ENCODE measurements at places on chromosomes 12 and 14.
A peak's percentile ranks its signal among the peaks of the same experiment; 100 is the strongest.

- DNase-seq, result no peak
These were observed 465.0 kb upstream of the SOX5 start for GRCh38 chr12:24414480-24414879.

DNA sequence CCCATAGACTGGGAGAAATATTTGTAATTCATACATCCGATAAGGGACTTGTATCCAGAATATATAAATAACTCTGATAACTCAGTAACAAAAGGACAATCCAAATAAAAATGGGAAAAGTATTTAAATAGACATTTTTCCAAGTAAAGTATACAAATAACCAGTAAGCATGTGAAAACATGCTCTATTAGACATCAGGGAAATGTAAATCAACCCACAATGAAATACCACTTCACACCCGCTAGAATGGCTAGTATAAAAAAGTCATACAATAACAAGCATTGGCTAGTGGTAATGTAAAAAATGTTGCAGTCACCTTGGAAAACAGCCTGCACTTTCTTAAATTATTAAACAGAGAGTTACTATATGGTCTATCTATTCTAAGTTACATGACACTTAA lies 650.7 kb downstream of the C12orf50 start:
- no peak for DNase-seq

DNA sequence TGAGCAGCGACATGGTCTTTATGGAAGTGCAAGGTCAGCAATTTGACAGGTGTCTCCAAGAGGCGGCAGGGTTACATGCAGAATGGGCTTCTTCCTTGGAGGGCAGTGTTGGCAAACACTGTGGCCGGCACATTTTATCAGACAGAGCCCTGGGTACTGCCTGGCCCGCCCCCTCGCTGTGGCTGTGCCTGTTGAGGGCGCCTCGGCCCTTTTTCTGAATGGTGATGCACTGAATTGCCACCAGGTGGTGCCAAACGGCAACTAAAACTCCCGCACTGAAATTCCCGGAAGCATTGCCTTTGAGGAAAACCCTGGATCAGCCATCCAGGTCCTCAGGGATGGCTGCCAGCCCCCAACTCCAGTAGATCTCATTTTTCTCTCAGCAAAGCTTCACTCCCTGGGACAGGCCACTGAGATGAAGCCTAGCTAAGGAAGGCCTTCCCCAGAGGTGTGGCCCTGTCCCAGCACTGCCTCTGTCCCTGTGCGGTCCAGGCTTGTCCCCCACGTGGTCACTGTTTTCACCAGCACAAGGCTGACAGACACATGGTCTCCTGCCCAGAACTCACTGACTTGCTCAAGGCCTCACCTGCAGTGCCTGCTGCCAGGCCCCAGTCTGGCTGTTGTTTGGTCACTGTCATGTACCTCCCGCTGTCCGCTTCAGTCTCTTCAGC lies 73.6 kb downstream of the TESC start:
- peak; percentile 35 for DNase-seq

- no peak for DNase-seq
These were observed 98.5 kb downstream of the PHLDA1 start for GRCh38 chr12:75933101-75933500.

DNA sequence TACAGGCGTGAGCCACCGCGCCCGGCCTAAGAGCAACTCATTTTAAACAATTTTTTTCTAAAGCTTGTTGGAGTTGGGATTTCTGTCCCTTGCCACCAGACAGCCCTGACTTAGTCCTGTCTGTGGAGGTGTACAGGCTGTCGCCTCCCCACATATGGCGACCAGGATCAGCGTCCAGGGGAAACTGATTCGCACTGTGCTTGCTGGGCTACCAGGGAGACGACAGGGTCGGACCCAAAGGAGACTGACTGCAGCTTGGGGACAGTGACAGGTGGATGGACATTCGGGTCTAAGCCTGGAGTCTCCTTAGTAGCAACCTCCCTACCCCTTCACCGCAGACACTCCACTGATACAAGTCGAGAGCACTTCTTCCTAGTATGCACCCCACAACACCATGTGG lies 40.3 kb downstream of the TRAFD1 start:
- DNase-seq, result no peak

DNA sequence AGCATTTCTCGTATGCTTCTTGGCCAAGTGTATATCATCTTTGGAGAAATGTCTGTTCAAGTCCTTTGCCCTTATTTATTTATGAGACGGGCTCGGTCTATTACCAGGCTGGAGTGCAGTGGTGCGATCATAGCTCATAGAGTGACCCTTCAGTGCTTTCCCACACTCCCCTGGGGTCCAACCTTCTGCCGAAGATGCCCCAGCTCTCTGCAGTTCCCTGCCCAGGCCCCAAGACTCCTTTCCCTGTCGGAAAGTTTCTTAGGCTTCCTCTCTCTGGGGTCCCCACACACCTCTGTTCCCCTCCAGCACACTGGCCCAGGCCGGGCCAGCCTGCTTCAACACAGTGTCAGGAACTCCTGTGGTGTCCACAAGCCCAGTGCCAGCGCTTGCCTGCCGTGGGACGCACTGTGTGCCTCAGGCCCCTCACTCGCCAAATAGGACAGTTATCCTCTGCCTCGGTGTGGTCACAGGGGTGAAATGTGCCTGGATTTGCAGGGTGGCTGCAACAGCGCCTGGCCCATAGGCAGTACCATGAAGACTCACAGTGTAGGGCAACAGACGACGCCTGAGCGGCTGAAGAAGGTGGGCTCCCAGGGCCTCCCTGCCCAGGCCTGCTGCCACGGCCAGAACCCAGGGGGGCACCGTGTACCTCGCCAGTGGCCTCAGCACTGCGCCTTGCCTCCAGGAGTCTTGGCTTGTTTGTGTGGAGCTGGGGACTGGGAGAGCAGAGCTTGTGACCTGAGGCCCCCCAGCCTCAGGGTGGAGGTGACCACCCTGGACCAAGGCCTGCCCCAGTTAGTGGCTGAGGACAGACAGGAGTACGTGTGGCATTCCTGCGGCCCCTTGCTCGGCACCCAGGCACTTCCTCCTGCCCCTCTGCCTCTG lies 4.9 kb upstream of the ASPG start:
- no peak for DNase-seq

DNA sequence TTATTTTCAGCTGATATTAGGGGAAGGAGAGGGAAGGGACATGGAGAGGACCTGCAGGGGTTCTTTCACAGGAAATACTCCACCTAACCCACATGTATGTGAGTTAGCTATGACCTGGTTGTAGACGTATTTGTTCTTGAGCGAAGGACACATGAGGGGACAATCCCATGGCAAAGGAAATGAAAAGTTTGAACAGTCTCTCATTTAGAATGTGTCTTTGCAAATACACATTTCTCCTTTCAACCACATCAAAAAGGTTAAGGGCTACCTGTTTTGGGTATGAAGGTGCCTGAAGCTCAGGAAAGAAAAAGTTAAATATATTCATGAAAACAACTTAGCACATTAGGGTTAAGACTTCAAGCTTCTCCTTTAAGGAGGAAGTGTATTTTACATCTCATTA lies 7.4 kb downstream of the PYGL start:
- DNase-seq, result no peak

GRCh38 chr14:72876005-72876709 lies 17.7 kb downstream of the DPF3 start:
- no peak for DNase-seq

- peak; percentile 78 for DNase-seq
These were observed 87.8 kb upstream of the DYNC1H1 start for GRCh38 chr14:101876555-101876938.

DNA sequence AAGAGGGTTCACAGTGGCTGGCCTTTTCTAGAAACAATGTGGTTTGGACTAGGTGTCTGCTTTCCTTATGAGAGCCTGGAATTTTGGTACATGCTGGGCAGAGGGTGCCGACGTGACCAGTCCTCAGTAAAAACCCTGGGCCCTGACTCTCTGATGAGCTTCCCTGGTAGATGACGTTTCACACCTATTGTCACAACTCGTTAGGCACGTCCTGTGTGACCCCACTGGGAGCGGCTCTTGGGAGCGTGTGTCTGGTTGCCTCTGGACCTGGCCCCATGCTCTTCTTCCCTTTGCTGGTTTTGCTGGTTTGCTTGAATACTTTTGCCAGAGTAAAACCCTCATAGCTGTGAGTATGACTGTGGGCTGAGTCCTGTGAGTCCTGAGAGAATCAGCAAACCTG lies 136.9 kb downstream of the RIMBP2 start:
- DNase-seq, result no peak

- DNase-seq, result no peak
These were observed 27.0 kb upstream of the HIF1A start for GRCh38 chr14:61668282-61668681.

DNA sequence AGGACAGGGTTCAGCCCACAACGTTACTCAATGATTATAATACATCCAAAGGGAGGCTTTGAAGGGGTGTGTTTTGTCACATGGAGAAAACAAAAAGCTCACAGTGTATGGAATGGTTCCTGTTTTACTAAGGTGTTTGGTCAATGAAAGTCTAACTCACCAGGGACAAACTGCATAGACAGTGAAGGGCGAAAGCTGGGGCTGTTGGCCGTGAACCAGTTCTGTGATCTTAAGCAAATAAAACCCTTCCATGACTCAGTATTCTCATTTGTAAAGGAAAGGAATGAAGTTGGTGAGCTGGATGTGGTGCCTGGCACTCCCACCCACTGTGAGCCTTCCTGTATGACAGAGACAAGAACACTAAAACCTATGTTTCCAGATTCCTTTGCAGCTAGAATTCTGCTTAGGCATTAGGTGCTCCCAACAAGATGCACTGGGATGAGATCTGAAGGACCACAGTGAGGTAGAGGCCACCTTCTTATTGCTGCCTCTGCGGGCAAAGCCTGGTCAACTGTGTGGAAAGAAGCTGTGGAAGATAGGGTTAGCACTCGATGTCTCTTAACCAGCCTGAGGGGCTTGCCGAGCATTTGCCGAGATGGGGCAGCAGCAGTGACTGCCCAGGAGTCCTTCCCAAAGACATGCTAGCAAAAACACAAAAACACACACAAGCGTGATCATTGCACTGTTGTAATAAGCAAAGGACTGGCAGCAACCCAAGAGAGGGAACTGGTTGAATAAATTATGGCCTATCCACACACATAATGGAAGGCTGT lies 48.5 kb downstream of the VCPKMT start:
- no peak for DNase-seq

DNA sequence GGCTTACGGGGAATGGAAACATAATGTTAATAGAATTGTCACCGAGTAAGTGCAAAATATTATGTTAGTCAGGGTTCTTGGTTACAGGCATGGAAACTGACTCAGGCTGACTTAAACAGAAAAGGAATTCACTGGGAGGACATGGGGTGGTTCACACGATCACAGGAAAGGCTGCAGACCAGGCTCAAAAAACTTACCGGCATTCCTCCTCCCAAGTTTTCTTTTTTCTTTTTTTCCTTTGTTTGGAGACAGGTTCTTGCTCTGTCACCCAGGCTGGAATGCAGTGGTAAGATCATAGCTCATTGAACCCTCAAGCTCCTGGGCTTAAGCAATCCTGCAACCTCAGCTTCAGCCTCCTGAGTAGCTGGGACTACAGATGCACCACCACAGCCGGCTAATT lies 11.9 kb upstream of the UBE2N start:
- no peak for DNase-seq

GRCh38 chr12:67173258-67173657 lies 95.9 kb upstream of the CAND1 start:
- DNase-seq, result no peak

DNA sequence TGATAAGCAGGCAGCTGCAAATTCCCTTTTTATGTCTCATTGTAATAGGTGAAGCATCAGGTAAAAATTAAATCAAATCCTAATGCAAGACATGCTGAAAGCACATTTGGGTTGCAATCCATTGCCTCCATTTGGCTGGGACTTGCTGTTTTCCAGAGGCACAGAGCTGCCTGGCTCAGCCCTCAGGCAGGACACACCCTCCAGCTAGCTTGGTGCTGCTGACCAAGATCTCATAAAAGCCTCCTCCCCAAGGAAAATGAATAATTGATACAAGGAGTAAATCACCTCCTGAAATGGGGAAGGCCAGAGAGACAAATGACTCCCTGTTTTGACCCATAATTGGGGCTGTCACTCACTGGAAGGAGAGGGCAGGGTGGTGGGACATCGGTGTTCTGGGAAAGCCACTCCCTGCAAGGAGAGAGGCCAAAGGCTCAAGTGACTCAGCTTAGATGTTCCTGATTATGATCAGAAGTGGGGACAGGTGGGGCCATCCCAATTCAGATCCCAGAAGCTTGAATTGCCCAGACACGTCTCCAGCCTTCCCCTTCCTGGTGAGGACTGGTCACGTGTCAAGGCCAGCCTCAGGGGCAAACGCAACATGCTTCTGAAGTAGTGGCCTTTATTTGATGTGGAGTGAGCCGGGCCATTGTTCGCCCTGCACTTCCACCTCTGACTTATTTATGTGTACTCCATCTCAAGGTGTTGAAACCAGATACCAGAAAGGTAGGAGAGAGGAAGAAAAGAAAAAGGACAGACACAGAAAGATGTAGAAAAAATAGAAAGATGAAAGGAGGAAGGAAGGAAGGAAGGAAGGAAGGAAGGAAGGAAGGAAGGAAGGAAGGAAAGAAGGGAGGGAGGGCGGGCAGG lies 773.7 kb downstream of the BCL11B start:
- no peak for DNase-seq

GRCh38 chr12:101552277-101552676 lies 42.5 kb upstream of the MYBPC1 start:
- DNase-seq, result no peak

- no peak for DNase-seq
These were observed 156.5 kb upstream of the AMIGO2 start for GRCh38 chr12:47236109-47236714.

- DNase-seq, result no peak
These were observed 169.3 kb upstream of the PRICKLE1 start for GRCh38 chr12:42758806-42759205.

GRCh38 chr12:72273499-72273837 lies 1.3 kb downstream of the TRHDE start:
- no peak for DNase-seq

DNA sequence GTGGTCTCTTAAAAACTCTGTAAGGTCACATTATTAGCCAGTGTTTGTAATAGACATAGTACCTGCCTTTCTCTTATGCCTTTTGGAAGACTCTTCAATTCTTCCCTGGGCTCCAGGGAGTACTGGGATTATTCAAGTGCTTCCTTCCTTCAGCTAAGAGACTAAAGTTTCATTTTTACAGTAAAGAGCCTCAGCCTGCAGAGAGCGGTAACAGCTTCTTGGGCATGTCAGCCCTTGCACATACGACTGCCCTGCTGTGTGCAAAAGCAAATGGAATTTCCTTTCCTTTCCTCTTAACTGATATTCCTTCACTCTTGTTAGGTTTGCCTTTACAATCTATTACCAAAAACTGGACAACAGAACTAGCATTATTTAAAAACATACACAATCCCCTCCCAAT lies 32.9 kb upstream of the AMIGO2 start:
- no peak for DNase-seq

- no peak for DNase-seq
These were observed 27.4 kb downstream of the PTPN11 start for GRCh38 chr12:112446008-112446725.

- no peak for DNase-seq
These were observed 113.5 kb downstream of the TMEM132D start for GRCh38 chr12:129790331-129790730.

All from stimulated activated CD4-positive, alpha-beta T cell treated with anti-CD3 and anti-CD28 coated beads, Interleukin-4, amount 100 ng/mL, for 4 hours (primary cell).